ENCODE measurements at places on chromosomes 3 and 15. TPM values are rescaled to one million over a fixed set of nuclear protein-coding genes. Genes with fewer than 3 reads are reported as not detected.

Gene CFAP100
- not detected for total RNA-seq

Gene SI
- not detected for total RNA-seq

Gene SSUH2
- 0.60 TPM for total RNA-seq

Gene FRMD5
- total RNA-seq, result 2.1 TPM

Gene INSYN1
- total RNA-seq, result 3.2 TPM

Gene ROPN1
- total RNA-seq, result not detected
